ENCODE measurements at places on chromosomes 5 and 9.

- no peak for DNase-seq
Observed at GRCh38 chr9:121324316-121324715, 45.7 kb downstream of the STOM start.

GRCh38 chr5:132883261-132883834, 9.9 kb downstream of the LEAP2 start:
- DNase-seq: no peak

- no peak for DNase-seq
Observed at GRCh38 chr9:876425-876824, 34.9 kb downstream of the DMRT1 start.

DNA sequence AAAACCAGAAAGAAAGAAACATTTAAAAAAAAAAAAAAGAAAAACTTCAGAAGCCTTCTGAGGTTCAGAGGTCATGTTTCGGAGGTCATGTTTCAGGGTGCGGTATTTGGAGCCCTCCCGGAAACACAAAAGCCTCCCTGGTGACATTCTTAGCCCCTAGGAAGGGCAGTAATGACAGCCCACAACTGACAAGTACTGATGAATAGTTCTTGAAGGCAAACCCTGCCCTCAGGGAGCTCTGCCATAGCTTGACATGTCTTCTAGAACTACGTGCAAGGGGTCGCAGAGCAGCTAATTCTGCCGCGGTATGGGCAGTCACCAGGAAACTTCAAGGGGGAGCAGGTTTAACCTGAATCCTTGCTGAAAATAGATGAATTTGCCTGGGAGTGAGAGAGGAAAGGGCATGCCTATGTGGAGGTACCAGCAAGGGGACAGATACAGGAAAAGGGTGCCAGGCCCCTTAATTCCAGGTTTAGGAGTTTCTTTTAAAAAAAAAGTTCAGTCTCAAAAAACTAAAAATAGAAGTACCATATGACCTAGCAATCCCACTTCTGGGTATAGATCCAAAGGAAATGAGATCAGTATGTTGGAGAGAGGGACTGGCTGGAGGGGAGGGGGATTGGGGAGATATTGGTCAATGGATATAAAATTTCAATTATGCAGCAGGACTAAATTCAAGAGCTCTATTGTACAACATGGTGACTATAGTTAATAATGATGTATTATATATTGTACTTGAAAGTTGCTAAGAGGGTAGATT, 98.4 kb downstream of the C9orf152 start:
- DNase-seq: no peak

DNA sequence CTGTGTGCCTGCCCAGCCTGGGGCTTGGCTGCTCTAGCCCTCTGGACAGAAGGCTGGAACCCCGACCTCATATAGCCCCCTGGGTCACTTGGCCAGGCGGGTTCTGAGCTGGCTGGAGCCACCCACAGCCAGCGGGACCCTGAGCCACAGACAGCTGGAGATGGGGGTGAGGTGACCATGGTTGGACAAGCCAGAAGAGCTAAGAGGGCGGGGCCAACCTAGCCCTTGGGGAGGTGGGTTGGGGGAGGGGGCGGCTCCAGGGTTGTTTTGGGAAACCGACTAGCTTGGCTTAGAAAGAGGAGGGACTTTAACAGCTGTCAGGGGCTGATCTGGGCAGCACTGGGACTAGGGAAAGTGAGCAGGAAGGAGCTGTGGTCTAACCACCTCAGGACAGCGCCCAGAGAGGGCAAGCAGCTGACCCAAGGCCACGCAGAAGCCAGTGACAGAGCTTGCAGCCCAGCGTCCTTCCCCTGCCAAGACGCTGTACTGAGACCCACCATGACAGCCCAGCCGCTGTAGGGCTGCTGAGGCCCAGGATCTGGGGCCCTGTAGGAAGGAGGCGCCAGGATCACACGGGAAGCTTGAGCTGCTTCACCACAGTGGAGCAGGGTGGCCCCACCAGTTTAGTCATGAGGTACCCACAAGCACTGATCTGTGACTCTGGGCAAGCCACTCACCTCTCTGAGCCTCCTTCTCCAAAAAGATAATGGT, 2.2 kb downstream of the AIF1L start:
- DNase-seq: no peak

DNA sequence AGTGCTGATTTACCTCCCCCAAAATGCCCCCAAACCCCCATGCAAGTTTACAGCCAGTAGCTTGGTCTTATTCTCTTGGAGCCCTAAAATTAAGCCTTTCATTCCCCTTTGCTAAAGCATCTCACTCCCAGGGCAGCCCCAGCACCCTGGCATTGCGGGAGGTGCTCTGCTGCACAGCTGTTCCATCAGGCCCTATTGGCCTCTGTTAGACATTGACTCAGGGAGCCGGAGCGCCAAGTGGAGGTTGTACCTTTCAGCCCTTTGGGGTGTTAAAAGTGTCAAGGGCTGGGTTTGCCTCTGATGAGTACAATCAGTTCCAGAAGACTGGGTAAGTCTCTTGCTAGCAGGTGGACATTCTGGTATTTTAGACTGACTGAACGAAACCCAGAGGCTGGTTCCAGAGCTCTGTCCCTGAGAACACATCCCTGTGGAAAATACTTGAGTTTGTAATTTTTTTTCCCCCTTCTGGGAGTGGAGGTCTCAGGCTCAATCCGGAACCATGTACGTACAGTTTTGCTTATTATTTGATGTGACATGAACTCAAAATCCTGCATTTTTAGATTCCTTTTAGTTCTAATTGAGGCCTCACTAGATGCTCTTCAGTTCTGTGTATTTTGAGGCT, 102.4 kb downstream of the UBE2R2 start:
- DNase-seq: no peak

DNA sequence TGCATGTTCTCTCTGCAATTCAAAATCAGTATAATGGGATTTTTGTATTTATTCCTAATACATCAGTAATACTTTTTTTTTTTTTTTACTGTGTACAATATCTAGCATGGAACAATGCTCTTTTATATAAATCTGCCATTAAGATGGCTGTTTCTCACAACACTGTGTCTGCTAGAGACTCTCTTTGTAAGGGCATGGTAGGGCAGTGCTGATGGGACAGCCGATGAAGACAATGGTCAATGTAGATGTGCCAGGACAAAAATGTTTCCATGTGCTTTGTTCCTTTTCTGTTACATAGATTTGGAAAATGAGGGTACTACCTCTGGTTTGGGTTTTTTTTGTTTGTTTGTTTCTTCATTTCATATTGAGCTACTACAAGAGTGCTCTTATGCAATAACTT, 95.3 kb upstream of the ITGA2 start:
- no peak for DNase-seq

DNA sequence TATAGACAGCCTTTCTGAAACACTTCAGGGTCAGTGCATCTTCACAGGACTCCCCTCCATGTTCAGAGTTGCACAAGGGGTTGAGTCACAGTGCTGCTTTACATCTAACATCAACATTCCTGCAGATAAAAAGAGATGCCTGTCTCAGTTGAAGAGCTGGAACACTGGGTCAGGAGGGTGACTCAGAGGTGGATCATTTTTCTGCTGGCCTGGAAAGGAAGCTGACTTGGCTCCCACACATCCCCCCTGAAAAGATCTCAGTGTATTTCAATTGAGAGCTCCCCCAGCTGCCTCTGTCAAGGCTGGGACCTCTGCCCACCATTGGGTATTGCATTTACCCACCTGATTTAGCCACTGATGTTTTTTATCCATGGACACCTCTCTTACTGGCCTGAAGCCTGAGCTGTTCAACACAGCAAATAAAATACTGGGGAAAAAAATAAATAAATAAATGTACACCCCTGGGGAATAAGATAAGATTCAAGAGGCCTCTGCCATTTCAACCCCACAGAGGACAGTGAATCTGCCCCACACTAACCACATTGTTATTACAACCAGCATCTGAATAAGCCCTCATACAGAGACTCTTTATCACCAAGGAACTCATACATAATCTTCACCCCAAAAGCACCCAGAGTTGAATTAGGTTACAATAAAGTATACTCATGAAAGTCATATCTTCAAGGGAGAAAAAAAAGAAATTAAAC, 716.4 kb downstream of the SEMA5A start:
- no peak for DNase-seq

DNA sequence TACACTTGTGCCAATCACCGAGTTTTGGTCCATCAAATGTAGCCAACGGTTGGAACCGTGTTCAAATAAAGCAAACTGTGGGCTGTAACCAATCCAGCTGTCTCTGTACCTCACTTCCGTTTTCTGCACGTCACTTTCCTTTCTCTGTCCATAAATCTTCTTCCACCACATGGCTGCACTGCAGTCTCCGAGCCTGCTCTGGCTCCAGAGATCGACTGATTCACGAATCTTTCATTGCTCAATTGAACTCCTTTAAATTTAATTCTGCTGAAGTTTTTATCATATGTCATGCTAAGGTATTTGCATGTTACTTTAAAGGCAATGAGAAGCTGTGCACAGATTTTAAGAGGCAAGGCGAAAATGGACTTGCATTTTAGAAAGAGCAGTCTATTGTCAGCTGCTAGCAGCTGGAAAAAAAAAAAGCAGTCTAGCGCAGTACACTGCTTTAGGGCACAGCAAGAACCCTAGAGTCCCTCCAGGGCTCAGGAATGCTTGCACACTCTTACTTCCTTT, 13.2 kb downstream of the TTC39B start:
- DNase-seq: no peak

DNA sequence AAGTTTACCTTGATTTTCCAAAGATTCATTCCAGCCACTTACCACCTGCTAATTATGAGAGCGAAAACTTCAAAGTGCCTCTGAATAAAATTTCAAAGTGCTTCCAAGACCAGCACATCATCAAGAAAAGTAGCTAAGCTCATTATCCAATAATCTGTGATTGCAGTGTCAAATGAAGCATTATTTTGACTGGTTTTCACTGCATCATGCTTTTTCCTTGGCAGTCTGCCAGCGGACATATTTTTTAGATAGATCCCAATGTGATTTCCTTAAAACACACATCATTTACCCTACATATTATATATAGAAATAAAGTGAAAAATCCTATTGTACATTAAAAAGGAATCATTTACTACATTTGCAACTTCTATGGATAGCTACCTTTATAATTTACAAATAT, 508.6 kb upstream of the FAM174A start:
- DNase-seq: no peak

- DNase-seq: no peak
Observed at GRCh38 chr9:78938821-78939220, 632.9 kb upstream of the TLE4 start.

GRCh38 chr9:129458663-129459546, 162.0 kb downstream of the C9orf50 start:
- DNase-seq: no peak

DNA sequence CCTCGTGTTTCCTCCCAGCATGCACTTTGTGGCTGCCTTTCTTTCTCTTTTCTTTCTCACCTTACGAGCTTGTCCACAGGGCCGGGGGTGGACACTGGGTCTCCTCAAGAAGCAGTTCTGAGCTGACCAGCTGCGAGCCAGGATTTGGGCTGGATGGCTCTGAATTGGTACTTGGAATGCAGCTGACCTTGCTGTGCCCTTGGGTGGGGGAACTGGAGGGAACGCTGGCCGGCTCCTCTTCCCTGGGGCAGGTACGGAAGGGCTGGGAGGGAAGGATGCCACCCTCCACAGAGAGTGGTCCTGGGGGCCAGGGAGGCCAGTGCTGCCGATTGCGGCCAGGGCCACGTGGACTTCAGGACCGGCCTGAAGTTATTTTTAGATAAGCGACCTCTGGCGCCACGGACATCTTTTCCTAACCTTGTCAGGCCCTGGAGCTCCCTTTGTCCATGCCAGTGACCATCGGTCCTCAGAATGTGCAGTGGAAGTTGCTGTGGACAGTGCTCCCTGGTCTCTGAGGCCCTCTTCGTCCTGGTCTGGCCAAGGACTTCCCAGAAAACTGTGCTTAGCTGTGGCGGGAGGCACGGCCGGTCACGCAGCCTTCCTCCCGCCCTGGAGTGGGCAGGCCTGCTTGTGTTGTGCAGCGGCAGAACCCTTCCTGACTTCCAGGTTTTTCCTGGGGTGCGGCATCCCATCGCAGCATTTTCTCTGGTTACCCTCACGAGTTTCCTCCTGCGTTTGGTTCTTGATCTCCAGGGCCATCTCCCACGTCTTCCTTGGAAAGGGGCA, 13.5 kb upstream of the AHRR start:
- DNase-seq: no peak

GRCh38 chr5:76601470-76601869, 21.7 kb downstream of the F2RL2 start:
- no peak for DNase-seq

GRCh38 chr5:123819833-123820232, 307.9 kb downstream of the CSNK1G3 start:
- no peak for DNase-seq

DNA sequence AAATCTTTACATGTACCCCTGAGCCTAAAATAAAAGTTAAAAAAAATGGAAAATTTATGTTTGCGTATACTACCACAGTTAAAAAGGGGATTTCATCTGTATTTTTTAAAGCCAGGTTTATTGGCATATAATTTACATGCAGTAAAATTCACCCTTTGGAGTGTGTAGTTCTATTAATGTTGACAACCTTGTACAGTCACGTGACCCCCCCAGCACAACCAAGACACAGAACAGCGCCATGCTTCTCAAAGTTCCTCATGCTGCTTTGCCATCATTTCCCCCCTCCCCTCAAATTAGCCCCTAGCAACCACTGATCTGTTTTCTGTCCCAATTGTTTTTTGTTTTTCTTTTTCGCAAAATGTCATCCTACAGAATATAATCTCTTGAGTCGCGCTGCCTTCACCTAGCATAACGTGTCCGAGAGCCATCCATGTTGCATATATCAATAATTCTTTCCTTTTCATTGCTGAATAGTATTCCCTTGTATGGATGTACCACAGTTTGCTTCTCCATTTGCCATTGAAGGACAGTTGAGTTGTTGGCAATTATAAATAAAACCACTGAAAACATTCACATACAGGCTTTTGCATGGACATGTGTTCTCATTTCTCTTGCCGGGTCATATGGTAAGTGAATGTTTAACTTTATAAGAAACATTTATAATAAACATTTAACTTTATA, 105.3 kb downstream of the LHX2 start:
- no peak for DNase-seq

DNA sequence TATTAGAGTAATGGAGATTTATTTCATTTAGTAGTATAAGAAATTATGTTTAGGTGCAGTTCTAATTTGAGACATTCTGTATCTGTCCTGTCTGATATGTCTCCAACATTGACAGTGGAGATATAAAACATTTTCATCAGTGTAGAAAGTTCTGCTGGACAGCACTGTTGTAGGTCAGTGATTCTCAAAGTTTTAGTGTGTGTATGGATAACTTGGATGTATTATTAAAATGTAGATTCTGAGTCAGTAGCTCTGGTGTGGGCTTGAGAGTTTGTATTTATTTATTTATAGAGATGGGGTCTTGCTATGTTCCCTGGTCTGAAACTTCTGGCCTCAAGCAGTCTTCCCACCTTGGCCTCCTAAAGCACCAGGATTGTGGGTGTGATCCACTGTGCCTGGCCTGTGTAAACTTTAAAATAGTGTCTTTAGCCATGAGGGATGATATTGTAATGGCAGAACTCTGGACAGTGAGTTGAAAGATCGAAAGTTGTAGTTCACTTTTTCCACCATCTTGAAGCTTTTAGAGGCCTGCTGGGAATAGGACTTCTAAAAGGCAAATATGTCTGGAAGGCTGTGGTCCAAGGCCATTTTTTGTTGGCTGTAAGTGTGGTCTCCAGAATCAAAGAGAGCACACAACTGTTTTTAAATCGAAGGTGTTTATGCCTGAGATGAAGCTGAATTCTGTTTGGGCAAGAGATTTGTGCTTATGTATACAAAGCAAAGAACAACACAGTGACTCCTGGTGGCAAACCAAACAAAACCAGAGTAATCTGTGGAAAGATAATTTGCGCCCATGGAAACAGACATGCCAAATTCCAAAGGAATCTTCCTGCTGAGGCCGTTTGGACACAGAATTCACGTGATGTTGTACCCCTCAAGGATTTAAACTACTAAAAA, 12.4 kb downstream of the UBAP1 start:
- no peak for DNase-seq

Measured in stimulated activated CD8-positive, alpha-beta memory T cell treated with anti-CD3 and anti-CD28 coated beads, Interleukin-2, amount 100 ng/mL, for 1 hour (primary cell).